ENCODE measurements at places on chromosomes 11 and 22.

DNA sequence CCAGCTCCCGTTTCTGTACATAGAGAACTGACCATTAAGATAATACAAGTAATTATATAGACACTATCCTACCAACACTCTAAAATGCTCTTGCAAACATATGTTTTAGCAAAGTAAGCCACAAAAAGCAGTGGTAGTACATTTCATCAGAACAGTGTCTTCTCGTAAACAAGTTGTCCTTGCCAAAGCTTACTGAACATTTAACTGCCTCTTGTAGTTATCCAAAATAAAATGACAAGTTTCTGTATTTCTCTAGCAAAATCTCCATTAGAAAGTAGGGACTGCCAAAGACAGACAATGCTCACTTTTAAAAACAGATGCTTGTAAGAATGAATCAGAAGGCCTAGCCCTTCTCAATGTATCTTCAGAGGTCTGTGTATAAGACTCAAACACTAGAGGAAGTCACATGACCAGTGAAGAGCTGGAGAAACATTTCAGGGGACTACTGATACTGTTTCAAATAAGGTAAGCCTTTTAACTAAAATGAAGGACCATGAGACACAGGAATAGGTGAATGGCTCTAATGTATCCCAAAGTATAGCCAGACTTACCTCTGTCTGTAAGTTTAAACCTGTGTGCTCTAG is 7.8 kb upstream of the ZC3H12C start:
- DNase-seq, result no peak

GRCh38 chr22:50243685-50244419 is 971 bp downstream of the TUBGCP6 start:
- DNase-seq, result no peak

DNA sequence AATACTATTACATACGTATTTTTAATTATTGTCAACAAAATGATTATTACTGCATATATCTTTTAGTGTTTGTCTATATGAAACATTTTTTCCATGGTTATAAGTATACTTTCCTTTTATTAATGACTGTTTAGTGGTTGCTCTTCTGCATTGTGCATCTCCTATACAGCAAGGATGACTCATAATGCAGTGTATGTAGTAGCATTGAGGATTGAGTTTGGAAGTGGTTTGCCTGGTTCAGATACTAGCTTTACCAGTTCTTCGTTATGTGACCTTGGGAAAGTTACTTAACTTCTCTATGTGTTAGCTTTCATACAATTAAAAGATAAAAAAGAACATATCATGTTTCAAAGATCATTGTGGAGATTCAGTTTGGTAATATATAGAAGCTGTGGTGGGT is 44.1 kb downstream of the CHORDC1 start:
- DNase-seq, result no peak

- DNase-seq, result no peak
These were observed 135.7 kb downstream of the C11orf91 start for GRCh38 chr11:33564856-33565453.

GRCh38 chr11:116335078-116335477 is 437.7 kb downstream of the BUD13 start:
- DNase-seq, result no peak

DNA sequence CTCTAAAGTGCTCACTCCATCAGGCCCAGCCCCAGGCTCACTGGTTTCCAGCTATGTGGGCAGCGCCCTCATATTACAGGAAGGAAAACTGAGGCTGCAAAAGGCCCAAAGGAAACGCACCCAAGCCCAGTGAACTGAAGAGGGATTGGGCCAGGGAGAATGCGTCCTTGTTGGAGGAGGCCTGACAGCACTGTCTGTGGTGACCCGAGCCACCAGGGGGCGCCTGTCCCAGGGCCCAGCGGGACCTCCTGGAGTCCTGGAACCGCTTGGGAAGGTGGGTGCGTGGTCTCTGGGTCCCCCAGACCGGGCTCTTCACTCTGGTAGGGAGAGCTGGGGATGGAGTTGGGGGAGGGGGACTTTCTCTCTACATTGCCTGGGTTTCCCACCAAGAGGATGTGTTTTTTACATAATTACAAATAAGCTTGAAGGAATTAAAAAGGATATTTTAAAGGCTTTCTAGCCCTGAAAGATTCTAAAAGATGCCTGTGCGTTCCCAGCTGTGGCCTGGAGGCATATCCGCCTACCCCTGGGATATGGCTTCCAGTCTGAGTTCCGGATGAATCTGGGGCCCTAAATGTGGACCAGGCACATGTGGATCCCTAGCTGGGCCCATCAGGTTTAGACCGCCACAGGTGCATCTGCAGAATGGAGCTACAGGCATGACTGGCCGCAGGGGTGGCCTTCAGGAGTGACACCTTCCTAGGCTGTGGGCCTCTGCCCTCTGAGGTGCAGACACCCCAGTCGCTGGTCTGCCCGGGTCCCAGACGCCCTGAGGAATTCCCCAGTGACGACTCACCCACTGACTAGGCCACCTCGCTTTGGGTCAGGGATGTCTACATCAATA is 4.2 kb downstream of the SPI1 start:
- peak; percentile 84 for DNase-seq

DNA sequence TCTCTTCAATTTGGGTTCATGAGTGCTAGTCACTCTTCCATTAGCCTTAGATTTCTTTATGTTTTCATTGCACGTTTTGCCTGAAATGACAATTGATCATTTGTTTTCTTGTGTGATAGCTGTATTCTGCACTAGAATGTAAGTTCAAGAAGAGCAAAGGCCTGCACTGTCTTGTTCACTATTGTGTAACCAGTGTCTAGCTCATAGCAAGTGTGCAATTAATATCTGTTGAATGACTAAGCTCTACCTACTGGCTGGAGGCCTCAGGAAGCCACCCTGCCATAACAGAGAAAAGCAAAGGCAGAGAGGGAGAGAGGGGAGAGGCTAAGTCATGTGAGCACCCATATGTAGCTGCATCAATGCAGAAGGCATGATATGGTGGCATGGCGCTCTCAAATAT is 292.8 kb upstream of the SYN3 start:
- DNase-seq, result no peak

GRCh38 chr11:31981457-31981856 is 109.4 kb upstream of the RCN1 start:
- no peak for DNase-seq

- DNase-seq, result no peak
These were observed 72.9 kb downstream of the GAB2 start for GRCh38 chr11:78344676-78345075.

DNA sequence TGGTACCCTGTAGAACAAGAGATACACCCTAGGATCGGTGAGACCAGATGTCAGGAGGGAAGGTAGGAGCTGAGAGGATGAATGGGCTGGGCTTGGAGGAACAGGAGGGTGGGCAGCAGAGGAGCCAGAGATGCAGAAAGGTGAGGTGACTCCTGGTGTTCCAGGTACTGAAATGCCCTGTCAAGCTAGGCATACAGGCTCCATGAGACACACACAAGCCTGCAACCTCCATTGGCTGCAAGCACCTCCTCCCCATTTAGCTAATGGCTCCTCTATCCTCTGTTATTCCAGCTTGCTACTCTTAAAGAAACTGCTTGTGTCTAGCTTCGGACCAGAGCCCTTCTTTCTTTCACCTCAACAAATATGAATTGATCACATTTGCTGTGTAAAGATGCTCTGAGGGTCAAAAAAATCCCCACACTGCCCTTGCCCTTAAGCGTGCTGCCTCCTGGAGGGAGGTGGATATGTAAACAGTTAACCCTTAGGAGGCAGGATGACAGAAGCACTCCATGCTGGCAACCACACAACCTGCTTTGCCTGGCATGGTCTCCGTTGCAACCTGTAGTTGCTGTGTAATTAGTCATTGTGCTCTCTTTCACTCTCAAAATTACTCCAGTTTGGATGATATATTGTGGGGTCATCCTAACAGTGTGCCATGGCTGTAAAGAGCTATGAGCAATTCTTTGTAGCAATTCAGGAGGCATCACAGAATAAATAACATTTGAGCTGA is 156.0 kb downstream of the PKNOX2 start:
- DNase-seq, result no peak

- no peak for DNase-seq
These were observed 63.2 kb downstream of the MTMR3 start for GRCh38 chr22:29946220-29946619.

- DNase-seq, result no peak
These were observed 753.1 kb upstream of the ARHGAP42 start for GRCh38 chr11:99934008-99934407.

DNA sequence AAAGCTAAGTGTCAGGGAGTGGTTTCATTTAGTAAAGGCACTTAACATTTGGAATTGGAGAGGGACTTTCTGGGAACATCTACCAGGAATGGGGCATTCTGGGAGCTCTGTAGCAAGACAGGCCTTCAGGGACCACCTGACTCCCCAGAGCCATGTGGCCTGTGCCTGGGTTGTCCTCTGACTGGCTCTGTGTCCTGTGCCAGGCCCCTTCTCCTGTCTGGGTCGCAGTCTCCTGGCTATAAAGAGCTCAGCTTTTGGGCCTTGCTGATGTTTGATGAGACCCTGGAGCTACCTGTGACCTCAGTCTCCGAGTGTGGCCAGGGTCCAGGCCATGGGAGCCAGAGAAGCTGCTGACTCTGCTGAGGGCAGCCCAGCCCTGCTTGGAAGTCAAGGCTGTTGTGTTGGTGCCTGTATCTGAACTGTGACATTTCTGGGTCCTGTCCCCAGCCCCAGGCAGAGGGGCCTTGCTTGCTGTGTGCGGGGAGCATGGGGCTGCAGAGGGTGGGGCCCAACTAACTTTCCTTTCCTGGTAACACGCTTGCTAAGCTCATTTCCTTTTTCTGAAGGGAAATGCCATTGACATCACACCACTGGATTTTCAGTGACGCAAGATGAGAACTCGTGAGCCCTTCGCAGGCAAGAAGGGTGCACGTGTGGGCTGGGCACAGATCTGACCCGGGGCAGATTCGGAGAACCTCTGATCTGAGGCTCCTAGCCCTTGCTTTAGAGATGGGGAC is 41.3 kb downstream of the LRRC32 start:
- peak; percentile 57 for DNase-seq

DNA sequence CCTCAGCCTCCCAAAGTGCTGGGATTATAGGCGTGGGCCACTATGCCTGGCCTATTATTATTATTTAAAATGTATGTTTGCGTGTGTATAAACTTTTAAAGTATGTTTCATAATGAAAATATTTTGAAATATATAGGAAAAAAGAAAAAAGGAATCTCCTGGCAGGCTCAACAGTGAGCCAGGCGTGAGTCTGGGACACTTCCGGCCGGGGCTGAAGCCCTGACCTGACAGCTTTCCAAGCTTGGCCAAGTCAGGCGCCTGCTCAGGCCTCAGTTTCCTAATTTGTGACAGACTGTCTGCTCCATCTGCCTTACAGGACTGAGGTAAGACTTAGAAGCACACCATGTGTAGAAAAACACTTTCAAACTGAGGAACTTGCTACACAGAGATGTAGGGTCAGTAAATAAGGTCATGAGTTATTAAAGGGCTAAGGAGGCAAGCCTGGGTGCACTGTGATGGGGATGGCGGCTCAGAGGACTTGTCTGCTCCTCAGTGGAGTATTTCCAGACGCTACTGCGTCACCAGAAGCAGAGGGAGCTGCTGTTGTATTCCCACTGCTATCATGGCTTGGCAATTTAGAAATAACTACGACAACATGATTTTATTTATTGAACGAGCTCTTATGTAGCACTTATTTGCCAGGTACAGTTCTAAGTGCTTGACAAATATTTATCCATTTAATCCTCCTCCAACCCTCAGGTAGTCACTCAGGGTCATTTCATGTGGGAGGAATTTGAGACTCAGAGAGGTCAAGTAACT is 100.1 kb downstream of the PRR5L start:
- no peak for DNase-seq

- DNase-seq, result no peak
These were observed 17.5 kb downstream of the CTTN start for GRCh38 chr11:70415642-70416395.

DNA sequence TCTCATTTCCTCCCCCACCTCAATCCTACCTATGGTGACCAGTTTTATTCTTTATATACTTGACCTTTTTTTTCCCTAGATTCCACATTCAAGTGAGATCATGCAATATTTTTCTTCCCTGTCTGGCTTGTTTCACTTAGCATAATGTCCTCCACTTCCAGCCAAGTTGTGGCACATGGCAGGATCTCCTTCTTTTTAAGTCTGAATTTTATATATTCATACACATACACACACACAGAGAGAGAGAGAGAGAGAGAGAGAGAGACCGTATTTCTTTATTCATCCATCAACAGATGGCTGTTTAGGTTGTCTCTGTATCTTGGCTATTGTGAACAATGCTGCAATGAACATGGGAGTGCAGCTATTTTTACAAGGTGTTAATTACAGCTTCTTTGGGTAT is 1.4 kb downstream of the POU2AF2 start:
- DNase-seq, result no peak
